ENCODE measurements at places on chromosomes 2 and 18. TPM values are rescaled to one million over a fixed set of nuclear protein-coding genes. Genes with fewer than 3 reads are reported as not detected.

GRCh38 chr18:23099621-23100020, 35.7 kb upstream of the CABLES1 start:
- DNase-seq, result peak; percentile 33

DNA sequence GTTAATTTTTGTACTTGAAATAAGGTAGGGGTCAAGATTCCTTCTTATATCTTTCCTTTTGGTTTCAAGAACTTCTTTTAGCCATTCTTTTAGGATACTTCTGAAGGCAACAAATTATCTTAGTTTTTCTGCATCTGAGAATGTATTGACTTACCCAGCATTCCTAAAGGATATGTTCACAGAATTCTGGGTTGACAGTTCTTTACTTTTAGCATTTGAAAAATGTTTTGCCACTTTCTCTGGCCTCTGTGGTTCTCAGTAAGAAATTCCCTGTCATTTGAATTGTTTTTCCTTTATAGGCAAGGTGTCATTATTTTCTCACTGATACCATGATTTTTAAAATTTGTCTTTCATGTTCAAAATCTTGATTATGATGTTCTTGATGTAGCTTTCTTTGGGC, 162.4 kb downstream of the GALNT1 start:
- DNase-seq, result no peak

DNA sequence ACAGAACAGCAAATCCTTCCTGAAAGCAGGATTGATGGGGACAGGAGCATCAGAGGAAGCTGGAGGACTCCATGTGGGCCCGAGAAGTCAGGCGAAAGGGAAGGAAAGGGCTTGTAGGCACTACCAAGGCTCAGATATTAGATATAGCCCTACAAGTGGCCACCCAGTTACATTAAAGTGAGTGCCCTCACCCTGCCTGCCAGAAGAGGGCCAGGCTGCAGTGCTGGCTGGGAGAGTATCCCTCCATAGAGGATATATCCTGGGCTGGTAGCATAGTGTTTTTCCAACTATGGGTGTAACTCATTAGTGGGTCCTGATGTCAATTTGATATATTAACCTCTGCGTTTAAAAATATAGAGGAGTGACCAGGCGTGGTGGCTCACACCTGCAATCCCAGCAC, 285.2 kb downstream of the MYCN start:
- DNase-seq, result no peak

GRCh38 chr2:65662654-65663432, 230.4 kb upstream of the SPRED2 start:
- DNase-seq, result no peak

GRCh38 chr2:54573537-54573919, 117.4 kb downstream of the SPTBN1 start:
- no peak for DNase-seq

DNA sequence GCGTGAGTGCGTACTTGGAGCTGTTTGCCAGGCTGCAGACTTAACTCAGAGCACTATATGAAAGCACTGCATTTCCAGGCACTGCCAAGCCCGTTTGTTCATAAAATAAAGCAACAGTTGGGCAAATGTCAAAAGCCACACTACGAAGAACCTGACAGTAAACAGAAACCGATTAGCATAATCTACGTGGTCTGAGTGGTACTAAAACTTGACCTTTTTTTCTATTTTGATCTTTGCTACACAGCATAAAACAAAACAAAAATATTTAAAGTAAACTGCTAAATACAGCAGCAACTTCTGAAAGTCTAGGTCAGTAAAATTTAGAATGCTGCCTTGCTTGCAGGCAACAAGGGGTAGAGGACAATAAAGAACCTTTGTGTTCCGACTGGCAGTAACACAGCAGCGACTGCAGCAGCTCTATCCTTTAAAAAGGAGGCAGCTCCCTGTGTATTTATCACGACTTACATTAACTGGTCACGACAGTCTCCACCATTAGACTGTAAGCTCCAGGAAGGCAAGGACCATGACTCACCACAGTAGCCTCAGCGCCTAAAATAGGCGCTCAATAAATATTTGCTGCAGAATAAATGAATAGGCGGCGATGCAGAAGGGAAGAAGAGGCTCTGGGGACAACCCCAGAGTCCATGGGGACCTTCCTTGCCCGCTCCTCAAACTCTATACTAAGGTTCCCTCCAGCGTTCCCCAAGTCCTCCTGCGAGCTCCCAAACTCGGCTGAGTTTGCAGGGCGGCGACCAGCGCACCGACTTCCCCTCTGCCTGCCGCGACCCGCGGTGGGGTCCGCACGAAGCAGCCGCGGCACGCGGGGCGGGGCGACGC, 902 bp downstream of the SS18 start:
- no peak for DNase-seq

GRCh38 chr2:70115646-70116442, 28.6 kb downstream of the PCBP1 start:
- no peak for DNase-seq

The ATOH8 gene
- total RNA-seq, result 21.0 TPM

The TUBB8B gene
- not detected for total RNA-seq

The EVX2 gene
- not detected for total RNA-seq

The CABLES1 gene
- 1.5 TPM for total RNA-seq

The BOLL gene
- not detected for total RNA-seq

The PSME4 gene
- total RNA-seq, result 61.3 TPM

Data from cardiac septum (tissue), 1 donor.